Stimulated activated CD8-positive, alpha-beta memory T cell treated with anti-CD3 and anti-CD28 coated beads, Interleukin-2, amount 100 ng/mL, for 1 hour (primary cell): ENCODE measurements at places on chromosomes 3 and 15.

- DNase-seq: no peak
Measured at GRCh38 chr15:64699751-64700388, 75.5 kb downstream of the RBPMS2 start.

DNA sequence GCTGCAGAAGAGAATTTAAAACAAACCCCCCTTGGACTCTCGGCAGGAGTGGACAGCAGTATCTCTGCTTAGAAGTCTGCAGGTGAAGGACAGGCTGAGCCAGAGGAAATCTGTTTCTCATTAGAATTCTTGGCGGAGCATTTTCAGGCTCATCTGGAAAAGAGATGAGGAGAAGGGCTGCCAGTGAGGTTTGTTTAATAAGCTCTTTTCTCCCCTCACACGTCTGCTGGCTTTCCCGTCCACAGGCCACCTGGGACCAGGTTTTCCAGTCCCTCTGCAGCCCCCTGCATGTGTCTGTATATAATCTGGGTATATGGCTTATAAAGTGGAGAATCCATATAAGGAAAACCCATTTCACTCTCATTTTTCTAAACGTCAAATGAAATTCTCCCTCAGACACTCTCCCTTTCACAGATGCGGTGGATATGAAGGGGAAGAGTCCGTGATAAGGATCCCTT is 155.4 kb upstream of the TPM1 start:
- DNase-seq: no peak

GRCh38 chr3:96294143-96294542 is 520.3 kb upstream of the EPHA6 start:
- no peak for DNase-seq

DNA sequence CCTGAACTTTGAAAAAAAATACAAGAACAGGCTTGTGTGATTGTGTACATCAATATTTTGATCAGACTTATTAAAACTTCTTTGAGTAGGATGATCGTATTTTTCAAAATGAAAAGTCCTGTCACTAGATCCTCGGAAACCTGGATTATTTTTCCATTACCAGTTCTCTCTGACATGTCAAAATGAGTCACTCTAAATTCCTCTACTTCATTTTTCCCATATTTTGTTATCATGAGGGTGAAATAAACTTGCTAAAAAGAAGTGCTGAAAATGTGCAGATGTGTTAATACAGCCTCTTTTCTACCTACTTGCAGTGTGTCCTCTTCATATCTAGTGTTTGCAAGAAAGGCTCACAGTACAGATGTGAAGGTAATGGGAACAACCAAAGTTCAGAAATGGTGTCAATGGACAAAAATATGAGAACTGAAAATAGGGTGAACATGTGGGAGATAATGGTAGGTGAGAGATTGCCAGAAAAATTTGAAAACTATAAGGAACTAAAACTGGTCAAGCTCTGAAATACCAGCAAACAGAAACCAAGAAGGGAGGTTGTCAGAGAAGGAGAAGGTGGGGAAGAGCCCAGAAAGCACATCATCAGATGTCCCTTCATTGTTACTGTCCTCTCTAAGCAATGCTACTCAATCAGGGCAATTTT is 108.2 kb downstream of the EOMES start:
- no peak for DNase-seq

GRCh38 chr3:160981217-160981938 is 123.8 kb downstream of the B3GALNT1 start:
- no peak for DNase-seq

DNA sequence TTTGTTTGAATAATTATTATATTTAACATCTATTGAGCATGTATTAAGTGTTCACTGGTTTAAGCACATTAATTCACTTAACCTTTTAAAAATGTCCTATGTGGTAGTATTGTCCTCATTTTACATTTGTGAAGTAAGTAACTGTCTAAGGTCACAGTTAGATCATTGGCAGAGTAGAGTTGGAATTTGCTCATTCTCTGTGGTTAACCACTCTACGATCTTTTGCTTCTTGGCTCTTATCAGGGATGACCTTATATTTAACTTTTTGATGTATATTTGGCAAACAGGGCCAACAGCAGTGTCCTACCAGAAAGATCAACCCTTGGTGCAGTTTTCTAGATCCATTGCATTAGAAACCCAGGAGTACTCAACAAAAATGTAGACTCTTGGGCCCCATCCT is 34.0 kb downstream of the PXK start:
- no peak for DNase-seq

DNA sequence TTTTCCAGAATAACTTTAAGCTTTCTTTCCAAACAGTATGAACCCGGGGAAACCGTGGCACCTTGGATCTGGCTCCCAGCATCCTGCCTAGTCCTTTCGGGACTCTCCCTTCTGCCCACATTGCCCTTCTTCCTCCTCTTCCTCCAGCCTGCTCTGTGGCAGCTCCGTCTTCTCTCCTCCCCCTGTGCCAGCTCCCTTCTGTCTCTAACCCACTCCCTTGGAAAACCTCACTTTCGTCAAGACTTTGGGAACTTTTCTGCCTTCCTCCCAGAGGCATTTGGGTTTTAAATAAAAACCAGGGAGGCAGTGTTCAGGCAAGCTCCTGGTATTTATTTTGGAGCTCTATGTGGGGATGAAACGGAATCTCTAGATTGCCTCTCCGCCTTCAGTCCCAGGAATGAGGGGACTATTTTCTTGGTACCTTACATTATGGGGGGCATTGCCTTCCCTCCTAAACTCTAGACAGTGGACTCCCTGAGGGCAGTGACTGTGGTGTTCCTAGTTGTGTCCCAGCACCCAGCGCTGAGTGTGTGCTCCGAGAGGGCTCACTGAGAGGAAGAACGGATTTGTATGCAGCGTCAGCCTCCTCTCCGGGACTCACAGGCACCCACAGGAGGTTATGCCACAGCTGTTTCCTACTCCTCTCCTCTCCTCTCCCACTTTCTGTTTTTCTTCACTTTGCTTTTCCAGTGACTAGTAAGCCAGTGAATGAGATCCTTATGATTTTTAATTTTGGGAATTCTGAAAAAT is 105.4 kb upstream of the MRPS22 start:
- no peak for DNase-seq

DNA sequence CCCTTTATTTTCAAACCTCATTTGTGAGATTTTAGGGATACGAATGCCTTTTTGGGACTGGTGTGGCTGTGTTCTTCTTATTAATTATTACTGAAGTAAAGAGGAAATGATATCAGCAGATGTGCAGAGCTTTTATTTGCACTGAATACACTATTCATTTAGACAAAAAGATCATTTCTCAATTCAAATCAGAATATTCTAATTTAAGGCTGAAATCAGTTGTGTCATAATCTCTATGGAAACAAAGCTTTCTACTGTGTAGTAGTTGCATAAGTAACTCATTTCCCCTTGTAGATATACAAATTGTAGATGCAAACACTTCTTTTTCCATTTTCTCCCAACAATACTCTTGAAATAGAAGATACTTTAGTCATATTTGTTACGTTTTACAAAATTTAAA is 56.0 kb downstream of the PDE8A start:
- no peak for DNase-seq

- DNase-seq: no peak
Measured at GRCh38 chr3:151866711-151867410, 6.6 kb upstream of the SUCNR1 start.

GRCh38 chr15:67465196-67465952 is 55.6 kb upstream of the C15orf61 start:
- no peak for DNase-seq

DNA sequence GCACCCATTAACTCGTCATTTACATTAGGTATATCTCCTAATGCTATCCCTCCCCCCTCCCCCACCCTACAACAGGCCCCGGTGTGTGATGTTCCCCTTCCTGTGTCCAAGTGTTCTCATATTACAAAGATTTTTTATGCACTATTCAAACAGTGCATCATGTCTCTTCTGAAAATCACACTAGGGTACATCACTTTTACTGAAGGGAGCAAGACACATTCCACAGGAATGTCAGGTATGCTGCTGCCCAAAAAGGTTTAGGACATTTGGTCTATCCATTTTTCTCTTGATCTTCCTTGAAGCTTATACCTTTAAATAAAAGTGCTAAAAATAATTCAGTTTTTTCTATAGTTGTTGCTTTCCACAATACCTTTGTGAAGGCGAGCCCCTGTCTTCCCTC is 9.2 kb upstream of the EPHA3 start:
- DNase-seq: no peak

DNA sequence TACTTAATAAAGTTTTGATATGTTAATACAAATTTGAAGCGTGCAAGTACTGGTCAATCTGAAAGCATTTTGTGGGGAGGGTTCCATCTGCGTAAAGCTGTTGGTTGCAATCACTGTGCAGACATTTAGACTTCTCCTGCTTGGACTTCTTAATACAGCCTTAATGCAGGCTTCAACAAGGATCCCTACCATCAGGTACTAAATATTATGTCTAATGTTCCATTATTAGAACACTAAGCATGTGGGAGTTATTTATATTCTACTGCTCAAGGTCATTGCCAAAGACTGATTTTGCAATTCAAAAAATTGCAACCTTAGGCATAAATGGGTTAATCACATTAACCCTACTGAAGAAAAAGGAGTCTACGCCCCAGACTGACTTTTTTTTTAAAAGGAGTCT is 73.9 kb upstream of the MYO5C start:
- DNase-seq: no peak

DNA sequence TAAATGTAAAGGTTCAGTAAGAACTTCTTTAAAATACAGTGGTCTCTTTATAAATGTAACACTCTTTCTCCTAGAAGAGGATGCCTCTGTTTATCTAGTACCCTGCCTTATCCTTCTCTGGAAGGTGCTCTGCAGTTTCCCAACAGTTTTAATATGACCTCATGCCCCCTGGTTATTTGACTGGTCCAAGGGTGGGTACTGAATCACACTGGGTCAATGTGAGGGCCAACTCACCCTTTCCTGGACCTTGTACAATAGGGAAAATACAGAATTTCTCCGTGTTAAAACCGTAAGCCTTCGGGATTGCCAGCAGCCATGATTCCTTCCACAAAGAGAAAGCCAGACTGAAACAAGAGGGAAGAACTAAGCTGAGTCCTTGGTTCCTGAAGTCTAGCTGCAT is 9.2 kb downstream of the DCBLD2 start:
- no peak for DNase-seq

DNA sequence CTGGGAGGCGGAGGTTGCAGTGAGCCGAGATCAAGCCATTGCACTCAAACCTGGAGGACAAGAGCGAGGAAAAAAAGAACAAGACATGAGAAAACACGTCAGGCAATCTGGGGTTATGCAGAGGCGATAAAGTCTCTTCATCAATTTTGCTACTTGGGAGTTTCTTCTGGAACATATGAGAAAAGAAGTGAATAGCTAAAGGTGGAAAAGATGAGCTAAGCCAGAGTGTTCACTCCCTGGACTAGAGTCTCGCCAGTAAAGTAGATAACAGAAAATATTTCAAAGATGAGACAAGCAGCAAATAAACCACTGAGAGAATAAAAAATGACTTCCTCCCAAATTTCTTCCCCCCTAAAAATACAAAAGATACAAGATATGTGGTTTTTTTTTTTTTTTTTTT is 188.4 kb upstream of the HES1 start:
- DNase-seq: no peak

DNA sequence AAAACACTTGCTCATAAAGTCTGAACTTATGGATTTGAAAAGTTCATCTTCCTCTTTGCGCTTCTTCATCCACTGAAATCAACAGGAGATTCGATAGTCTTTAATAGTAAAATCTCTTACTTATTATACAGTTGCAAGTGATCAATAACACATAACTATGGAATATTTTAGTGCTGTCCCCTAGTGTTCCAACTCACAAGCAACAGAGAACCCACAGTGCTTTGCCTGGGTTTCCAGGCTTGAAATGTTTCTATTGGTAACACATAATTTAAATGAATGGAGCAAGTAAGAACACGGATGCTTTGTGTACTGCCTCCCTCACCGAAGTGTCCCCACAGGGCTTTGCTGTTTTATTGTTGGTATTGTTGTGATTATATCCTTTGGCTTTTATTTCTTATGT is 93.5 kb downstream of the WDR72 start:
- no peak for DNase-seq

GRCh38 chr3:179410331-179410730 is 40.9 kb downstream of the GNB4 start:
- DNase-seq: no peak

- DNase-seq: no peak
Measured at GRCh38 chr15:60026555-60026954, 22.4 kb downstream of the FOXB1 start.

- no peak for DNase-seq
Measured at GRCh38 chr15:88538972-88539371, 7.5 kb downstream of the DET1 start.

DNA sequence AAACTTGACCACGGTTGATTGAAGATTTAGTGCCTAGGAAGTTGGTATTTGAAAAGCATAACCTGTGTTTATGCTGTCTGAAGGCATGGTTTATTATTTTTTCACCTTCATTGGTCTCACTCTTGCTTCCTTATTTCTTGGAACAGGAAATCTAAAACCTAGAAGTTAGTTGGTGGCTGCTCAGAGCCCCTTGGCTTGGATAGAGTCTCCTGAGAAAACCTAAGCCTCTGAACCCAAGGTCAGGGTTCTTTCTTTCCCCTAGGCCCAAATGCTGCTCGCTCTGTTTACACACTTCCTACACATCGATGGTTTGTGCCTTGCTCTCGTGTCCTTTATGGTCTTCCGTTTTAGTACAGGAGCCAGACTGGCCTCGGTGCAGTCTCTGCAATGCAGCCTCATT is 82.2 kb downstream of the TRAK1 start:
- no peak for DNase-seq

GRCh38 chr3:183539811-183540210 is 15.7 kb downstream of the KLHL6 start:
- no peak for DNase-seq

DNA sequence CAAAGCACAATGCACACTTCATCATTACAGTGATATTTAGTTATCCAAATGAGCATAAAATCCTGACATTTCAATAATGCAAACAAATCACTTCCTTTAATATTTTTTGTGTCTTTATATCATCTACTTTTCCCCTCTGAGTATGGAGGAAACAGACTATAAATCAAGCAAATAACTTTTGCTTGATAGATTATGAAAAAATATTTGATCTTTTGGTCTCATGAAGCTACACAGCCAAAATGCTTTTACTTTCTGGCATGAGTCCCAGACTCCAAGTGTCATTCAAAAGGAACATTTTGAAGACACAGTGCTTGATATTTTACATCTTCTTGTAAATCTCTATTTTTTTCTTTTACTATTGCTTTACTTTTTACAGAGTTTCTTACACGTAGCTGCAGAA is 215.3 kb upstream of the ROBO1 start:
- no peak for DNase-seq

GRCh38 chr15:51649659-51650521 is 27.3 kb upstream of the DMXL2 start:
- peak; percentile 4 for DNase-seq

GRCh38 chr3:72439321-72440183 is 408.7 kb downstream of the SHQ1 start:
- DNase-seq: no peak

DNA sequence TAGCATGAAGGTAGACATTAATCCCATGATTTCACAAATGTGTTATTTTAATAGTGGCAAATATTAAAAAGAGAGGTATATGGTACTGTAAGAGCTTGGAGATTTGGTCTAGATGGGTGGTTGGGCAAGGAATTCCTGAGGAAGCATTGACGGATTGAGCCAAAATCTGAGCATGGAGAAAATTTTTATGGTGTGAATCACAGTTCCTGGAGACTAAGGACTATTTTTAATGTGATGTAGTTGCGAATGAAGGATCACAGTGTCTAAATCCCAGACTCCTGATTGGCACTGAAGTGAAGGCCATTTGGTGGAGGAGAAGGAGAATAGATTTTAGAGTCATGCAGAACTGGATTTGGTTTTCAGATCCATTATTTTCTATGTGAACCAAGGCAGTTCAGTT is 188.7 kb upstream of the FEZF2 start:
- DNase-seq: no peak
